ENCODE measurements at places on chromosomes 7 and 10. TPM values are rescaled to one million over a fixed set of nuclear protein-coding genes. Genes with fewer than 3 reads are reported as not detected.

HECW1 gene
- total RNA-seq: not detected

DNA sequence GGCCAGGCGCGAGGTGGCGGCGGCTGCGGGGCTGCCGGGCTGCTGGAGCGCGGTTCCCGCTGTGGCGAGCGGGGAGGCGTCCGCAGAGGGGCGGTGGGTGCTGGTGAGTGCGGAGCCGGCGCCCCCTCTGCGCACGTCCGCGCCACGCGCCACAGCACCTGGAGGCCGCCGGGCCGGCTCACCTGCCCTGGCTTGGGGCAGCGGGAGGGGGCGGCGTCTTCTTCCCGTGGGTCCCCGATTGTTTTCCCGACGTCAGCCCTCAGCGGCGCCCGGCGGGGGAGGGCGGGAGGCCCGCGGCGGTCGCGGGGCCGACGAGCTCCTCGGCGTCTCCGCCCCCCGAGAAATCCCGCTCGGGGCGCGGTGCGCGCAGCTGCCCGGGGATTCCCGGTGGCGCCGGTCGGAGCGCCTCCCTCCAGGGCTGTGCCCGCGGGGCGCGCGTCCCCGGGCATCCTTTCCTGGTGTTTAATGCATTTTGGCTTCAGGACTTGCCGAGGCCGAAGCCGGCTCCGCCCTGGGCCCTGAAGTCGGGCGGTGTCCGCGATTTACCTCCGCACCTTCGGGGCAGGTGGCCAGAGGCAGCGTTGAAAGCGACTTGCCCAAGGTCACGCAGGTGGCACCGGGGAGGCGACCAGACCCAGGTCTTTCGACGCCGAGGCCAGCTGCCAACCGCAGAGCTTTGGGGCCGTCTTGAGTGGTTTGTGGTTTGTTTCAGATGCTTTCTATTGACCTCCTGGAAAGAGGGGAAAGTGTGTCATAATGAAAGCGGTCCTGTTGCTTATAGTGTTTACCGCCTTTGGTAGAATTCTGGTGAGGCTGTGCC lies 561 bp downstream of the PLEKHA1 start:
- DNase-seq: peak; percentile 84
- H3K4me1 ChIP-seq: peaks cover 46% of the 10 kb centered on the region
- peak overlapping the region; percentile 90 for H3K4me3 ChIP-seq
- H3K27me3 ChIP-seq: peaks cover 14% of the 10 kb centered on the region

DNA sequence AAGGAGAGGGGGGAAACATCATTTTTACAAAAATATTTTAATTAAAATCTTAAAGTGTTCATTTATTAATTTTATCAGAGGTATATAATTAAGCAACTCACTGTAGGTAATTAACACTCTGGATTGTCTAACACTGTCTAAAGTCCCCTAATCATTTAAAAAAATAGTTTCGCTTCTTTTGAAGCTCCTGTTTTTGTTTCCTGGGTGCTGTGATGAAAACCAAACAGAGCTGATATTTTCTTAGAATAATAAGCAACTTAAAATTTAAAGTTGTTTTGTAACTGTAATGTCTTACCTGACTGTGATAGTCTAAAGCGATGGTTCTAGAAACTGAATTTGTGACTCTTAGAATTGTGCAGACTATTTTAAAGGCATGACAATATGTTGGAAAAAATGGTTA lies 961.0 kb downstream of the GATA3 start:
- H3K4me1 ChIP-seq: peaks cover 16% of the 10 kb centered on the region
- no peak overlapping the region for H3K4me3 ChIP-seq
- DNase-seq: no peak
- H3K36me3 ChIP-seq: peaks cover 4% of the 10 kb centered on the region

GRCh38 chr10:47361293-47361692 lies 13.1 kb downstream of the RBP3 start:
- H3K27ac ChIP-seq: no peak overlapping the region
- DNase-seq: peak; percentile 26
- H3K4me1 ChIP-seq: no peaks in the 10 kb centered on the region

DNA sequence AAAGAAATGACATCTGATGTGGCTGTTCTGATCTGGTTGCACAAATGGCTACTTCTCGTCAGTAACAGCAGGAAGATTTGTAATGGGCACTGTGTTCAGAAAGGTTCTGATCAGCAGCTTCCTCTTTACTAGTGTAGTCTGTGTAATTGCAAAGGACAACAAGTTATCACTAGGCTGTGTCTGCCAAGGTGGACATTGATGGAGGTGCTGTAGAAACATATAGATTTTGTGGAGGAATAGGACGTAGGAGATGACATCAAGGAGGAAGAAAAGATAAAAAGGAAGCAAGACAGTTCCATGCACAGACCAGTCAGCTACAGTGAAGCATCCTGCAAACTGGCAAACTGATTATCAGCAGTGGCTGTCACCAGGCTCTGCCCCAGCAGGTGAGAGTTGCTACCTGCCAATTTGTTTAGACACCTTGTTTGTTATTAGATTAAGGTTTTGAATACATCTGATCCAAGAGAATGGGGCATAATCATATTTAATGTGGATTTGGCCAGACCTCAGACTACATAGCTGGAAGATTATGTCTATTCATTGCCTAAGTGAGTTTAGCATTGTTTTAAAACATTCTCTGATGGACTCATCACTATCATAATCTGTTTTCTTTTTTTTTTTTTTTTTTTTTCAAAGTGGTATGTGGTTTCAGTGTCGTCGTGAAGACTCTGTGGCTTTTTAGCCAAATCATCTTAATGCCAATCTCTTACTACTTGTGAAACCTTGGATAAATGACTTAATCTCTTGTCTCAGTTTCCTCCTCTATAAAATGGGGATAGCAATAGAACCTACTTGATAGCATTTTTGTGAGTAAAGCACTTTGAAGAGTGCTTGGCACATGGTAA lies 417.9 kb upstream of the LRGUK start:
- DNase-seq: no peak
- H3K27ac ChIP-seq: no peak overlapping the region
- no peak overlapping the region for H3K4me3 ChIP-seq
- peaks cover 14% of the 10 kb centered on the region for H3K36me3 ChIP-seq
- H3K4me1 ChIP-seq: no peaks in the 10 kb centered on the region
- no peaks in the 10 kb centered on the region for H3K27me3 ChIP-seq

GRCh38 chr10:104612571-104613205 lies 28.4 kb upstream of the SORCS3 start:
- H3K4me3 ChIP-seq: no peak overlapping the region
- no peak overlapping the region for H3K27ac ChIP-seq
- H3K4me1 ChIP-seq: no peaks in the 10 kb centered on the region
- peaks cover 3% of the 10 kb centered on the region for H3K36me3 ChIP-seq
- DNase-seq: no peak

- DNase-seq: no peak
- H3K27me3 ChIP-seq: peaks cover 41% of the 10 kb centered on the region
- no peak overlapping the region for H3K27ac ChIP-seq
- H3K36me3 ChIP-seq: no peaks in the 10 kb centered on the region
- H3K4me3 ChIP-seq: no peak overlapping the region
These were observed 220.1 kb upstream of the RNF32 start for GRCh38 chr7:156420496-156420895.

LYZL2 gene
- total RNA-seq: not detected

Measured in activated naive CD8-positive, alpha-beta T cell treated with anti-CD3 and anti-CD28 coated beads for 36 hours (primary cell).